Tibial artery (tissue), 4 donors: ENCODE measurements at places on chromosomes 3 and 15.

- H3K4me3 ChIP-seq, result peak overlapping the region; percentile 90
- no peaks in the 10 kb centered on the region for H3K27me3 ChIP-seq
- H3K27ac ChIP-seq, result peak overlapping the region; percentile 99
- H3K4me1 ChIP-seq, result peaks cover 33% of the 10 kb centered on the region
These were observed 993 bp upstream of the SIAH2 start for GRCh38 chr3:150763841-150764483.

- H3K36me3 ChIP-seq, result no peaks in the 10 kb centered on the region
- no peak overlapping the region for H3K27ac ChIP-seq
- no peaks in the 10 kb centered on the region for H3K27me3 ChIP-seq
- no peaks in the 10 kb centered on the region for H3K4me1 ChIP-seq
These were observed 948.2 kb upstream of the CFAP20DC start for GRCh38 chr3:59998058-59998457.

DNA sequence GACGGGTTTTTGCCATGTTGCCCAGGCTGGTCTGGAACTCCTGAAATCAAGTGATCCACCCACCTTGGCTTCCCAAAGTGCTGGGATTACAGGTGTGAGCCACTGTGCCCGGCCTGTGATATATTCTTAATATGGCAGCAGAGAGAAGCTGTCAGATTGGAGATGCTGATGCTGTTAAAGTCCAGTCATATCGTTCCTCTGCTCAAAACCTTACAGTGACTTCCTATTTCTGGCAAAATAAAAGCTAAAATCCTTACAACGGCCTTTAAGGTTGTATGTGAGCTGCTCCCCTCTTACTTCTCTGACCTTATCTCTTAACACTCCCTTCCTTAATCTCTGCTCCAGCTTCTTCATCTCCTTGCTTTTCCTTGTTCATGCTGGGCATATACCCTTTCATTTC, 26.6 kb upstream of the MGA start:
- no peaks in the 10 kb centered on the region for H3K4me1 ChIP-seq
- no peaks in the 10 kb centered on the region for H3K27me3 ChIP-seq
- DNase-seq, result no peak
- H3K27ac ChIP-seq, result no peak overlapping the region

DNA sequence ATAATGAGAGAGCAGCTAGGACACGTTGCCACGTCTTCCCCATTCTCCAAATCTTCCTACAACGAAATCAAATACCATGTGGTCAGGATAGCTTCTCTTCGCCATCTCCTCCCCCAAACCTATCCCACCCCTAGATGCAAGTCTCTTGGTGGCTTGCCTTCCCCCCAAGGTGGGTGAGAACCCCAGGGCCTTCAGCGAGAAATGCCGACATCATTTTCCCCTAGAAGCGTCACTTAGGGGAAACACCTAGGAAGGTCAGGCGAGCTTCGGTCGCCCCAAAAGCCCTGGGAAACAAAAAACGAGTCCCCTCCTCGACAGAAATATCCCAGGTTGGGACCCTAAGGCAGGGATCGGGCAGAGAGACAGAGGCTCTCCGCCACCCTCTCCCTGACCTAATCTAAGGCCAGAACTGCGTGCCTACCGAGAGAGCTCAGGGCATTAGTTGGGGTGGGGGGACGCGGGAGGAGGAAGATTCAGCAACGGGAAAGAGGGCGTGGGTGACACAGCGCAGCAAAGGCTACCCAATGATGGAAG, 502 bp downstream of the DPH3 start:
- DNase-seq, result no peak
- peaks cover 30% of the 10 kb centered on the region for H3K4me1 ChIP-seq

GRCh38 chr15:41309226-41309905, 23.0 kb downstream of the OIP5 start:
- H3K27ac ChIP-seq, result no peak overlapping the region
- H3K36me3 ChIP-seq, result peaks cover 30% of the 10 kb centered on the region
- no peak overlapping the region for H3K4me3 ChIP-seq
- DNase-seq, result no peak
- no peaks in the 10 kb centered on the region for H3K27me3 ChIP-seq

GRCh38 chr15:70091726-70092463, 5.8 kb downstream of the TLE3 start:
- no peaks in the 10 kb centered on the region for H3K27me3 ChIP-seq
- no peak overlapping the region for H3K27ac ChIP-seq
- H3K4me1 ChIP-seq, result peaks cover 68% of the 10 kb centered on the region
- no peak for DNase-seq

DNA sequence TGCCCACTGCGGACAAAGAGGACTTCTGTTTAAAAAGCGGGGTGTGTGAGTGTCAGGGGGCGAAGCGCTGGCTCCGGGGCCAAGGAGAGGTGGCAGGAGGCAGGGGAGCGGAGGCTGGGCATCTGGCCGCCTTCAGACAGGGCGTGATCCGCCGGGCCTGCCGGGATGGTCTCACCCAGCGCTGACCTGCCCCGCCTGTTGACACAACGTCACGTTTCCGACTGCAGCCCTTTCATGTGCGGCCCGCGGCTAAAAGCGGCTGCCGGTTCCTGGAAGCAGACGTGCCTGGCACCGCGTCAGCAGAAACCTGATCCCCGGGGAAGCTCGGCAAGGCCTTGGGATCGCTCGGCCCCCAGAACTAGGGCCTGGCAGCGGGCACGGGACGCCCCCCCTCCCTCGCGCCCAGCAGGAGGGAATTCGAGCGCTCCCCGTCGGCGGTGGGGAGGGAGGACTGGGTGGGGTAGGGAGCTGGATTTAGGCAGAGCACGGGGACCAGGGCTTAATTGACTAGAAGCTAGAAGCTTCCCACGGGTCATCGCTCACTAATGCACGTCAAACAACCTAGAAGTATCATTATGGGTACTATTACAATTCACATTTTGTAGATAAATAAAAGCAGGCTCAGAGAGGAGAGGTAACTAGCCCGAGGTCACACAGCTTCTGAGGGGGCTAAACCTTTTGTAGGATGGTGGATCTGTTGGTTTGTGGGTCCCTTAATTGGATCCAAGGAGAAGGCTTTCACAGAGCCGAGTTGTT, 7.7 kb downstream of the BHLHE40 start:
- H3K4me1 ChIP-seq, result peaks cover 72% of the 10 kb centered on the region
- H3K36me3 ChIP-seq, result peaks cover 12% of the 10 kb centered on the region
- peak; percentile 99 for DNase-seq
- H3K4me3 ChIP-seq, result peak overlapping the region; percentile 44
- H3K27ac ChIP-seq, result peak overlapping the region; percentile 99

GRCh38 chr3:133371181-133371580, 28.7 kb upstream of the BFSP2 start:
- no peaks in the 10 kb centered on the region for H3K36me3 ChIP-seq
- no peak overlapping the region for H3K4me3 ChIP-seq
- no peaks in the 10 kb centered on the region for H3K4me1 ChIP-seq
- no peak overlapping the region for H3K27ac ChIP-seq
- no peak for DNase-seq

DNA sequence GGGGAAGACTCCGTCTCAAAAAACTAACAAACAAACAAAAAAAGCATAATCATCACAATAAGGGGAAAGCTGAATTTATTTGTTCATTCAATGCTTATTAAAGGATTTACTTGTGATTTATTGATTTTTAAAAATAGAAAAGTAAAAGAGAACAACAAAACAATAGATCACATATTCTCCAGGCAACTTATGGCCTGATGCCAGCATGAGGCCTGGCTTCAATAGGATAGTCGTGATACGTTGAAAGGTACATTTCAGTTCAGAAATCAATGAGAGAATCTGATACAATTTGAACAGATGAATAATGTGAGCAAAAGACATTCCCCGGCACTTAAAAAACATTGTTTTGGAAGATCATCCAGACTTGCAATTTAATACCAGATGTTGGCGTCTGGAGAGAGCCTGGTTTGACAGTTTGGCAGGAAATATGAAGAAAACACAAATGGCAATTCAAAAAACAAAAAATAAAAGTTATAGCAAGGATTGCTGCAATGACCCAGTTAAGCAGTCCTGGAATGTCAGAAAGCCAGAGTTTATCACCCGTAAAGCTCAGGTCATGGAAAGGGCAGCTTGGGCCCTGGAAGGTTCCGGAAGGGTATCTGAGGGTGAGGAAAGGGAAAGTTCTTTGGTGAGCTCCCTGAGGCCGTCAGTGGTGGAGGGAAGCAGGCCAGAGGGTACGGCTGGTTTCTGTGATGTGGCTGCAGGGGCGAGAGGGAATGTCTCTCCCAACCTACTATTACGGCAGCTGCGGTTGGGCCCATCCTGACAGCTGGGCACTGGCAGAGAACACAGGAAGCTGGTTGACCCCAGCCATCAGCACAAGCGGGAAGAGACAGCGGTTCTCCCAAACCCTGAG, 230.2 kb upstream of the HES1 start:
- H3K27ac ChIP-seq, result no peak overlapping the region
- peaks cover 18% of the 10 kb centered on the region for H3K27me3 ChIP-seq
- no peaks in the 10 kb centered on the region for H3K4me1 ChIP-seq
- no peak for DNase-seq

GRCh38 chr15:101500865-101501551, 11.5 kb upstream of the PCSK6 start:
- no peak overlapping the region for H3K4me3 ChIP-seq
- no peaks in the 10 kb centered on the region for H3K36me3 ChIP-seq

DNA sequence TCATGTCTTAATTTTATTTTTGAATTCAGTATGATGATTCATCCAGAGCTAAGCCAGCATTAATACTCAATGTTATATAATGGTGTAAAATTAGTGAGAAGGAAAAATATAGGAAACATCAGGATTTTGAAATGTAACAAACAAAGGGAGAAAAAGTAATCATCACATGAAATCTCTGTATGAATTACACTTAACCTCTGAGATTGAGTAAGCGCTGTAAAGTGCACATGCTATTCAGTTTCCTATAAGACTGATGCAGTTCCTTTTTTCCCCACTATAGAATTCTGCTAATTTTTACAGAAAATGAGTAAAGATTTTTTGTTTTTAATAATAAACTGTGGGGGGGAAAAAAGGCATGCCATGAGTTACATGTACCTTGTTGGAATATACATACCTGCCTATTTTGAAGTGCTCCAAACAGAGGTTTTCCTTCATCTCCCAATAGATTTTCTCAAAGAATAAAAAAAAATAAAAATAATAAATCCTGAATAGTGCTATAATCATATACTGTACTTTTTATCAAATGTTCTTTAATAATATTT, 64.0 kb upstream of the TTBK2 start:
- no peaks in the 10 kb centered on the region for H3K27me3 ChIP-seq
- no peak for DNase-seq
- no peaks in the 10 kb centered on the region for H3K4me1 ChIP-seq

DNA sequence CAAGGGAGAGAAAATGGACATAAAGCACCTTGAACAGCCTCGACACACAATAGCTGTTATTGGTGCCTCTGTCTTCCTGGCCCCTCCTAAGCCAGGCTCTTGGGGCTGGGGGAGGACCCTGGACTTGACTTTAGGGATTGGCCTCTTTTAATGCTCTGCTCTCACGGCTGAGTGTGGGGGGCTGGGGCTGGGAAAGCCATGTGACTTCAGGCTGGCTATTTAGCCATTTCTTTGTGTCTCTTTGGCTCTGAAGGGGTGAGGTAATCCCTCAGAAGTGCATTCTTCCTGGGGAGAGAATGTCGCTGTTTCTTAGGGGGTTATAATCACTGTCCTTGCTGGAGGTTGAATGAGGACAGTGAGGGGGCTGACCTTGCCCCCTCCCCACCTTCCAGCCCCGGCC, 26.2 kb downstream of the MAGEF1 start:
- no peak overlapping the region for H3K27ac ChIP-seq
- H3K27me3 ChIP-seq, result no peaks in the 10 kb centered on the region
- DNase-seq, result no peak
- H3K4me3 ChIP-seq, result no peak overlapping the region
- H3K36me3 ChIP-seq, result no peaks in the 10 kb centered on the region

DNA sequence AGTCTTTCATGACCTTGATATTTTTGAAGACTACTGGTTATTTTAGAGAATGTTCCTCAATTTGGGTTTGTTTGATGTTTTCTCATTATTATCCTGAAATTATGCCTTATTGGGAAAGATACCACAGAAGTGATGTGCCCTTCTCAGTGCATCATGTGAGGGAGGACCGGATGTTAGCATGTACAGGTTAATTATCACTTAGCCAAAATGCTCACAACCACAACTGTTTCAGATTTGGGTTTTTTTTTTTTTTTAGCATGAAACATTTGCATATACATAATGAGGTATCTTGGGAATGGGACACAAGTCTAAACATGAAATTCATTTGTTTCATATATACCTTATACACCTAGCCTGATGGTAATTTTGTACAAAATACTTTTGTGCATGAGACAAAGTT, 59.8 kb downstream of the PIK3R4 start:
- H3K4me1 ChIP-seq, result no peaks in the 10 kb centered on the region
- no peaks in the 10 kb centered on the region for H3K27me3 ChIP-seq
- no peak for DNase-seq
- no peak overlapping the region for H3K27ac ChIP-seq

- peaks cover 18% of the 10 kb centered on the region for H3K4me1 ChIP-seq
- H3K27ac ChIP-seq, result no peak overlapping the region
- H3K36me3 ChIP-seq, result no peaks in the 10 kb centered on the region
- no peak for DNase-seq
These were observed 317.3 kb downstream of the FGF12 start for GRCh38 chr3:192409838-192410683.

GRCh38 chr15:92621972-92622533, 33.5 kb downstream of the FAM174B start:
- peak; percentile 52 for DNase-seq
- no peaks in the 10 kb centered on the region for H3K27me3 ChIP-seq
- H3K27ac ChIP-seq, result no peak overlapping the region
- H3K36me3 ChIP-seq, result no peaks in the 10 kb centered on the region

GRCh38 chr3:187782006-187782405, 36.7 kb upstream of the BCL6 start:
- no peaks in the 10 kb centered on the region for H3K36me3 ChIP-seq
- H3K27me3 ChIP-seq, result no peaks in the 10 kb centered on the region
- no peak for DNase-seq
- no peaks in the 10 kb centered on the region for H3K4me1 ChIP-seq
- H3K27ac ChIP-seq, result no peak overlapping the region

GRCh38 chr15:78175330-78175729, 26.2 kb downstream of the IDH3A start:
- peaks cover 21% of the 10 kb centered on the region for H3K36me3 ChIP-seq
- H3K4me1 ChIP-seq, result no peaks in the 10 kb centered on the region
- no peak for DNase-seq
- no peak overlapping the region for H3K27ac ChIP-seq

DNA sequence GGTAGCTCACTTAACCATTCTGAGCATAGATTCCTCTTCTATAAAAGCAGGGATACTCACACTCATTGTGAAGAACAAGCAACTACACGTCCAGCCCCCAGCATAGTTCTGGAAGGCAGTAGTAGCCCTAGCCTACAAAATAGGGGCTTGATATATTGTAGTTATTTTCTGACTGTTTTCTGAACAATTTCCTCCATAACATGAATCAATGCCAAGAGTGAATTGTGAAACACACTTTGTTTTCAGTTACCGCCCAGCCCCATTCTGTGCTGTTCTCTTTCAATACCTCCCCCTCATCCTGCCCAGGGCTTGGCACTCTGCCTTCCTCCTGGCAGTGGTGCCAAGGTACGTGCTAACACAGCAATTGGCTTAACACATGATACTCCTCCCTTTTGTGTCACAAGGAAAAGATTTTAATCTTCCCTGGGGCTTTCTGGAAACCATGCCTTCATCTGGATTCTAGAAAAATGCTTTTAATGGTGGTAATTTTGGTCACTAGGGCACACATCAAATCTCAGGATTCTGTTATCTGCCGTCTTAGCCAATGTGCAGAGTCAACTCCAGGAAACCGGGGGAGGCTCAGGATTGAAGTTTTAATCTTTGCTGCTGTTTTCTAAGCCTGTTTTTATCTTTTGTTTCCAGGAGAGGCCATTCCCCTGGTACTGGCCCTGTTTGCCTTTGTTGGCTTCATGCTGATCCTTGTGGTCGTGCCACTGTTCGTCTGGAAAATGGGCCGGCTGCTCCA, 37.2 kb downstream of the IL20RB start:
- H3K4me3 ChIP-seq, result no peak overlapping the region
- peak overlapping the region; percentile 89 for H3K27ac ChIP-seq
- DNase-seq, result peak; percentile 94
- no peaks in the 10 kb centered on the region for H3K27me3 ChIP-seq
- H3K4me1 ChIP-seq, result peaks cover 15% of the 10 kb centered on the region
